ENCODE measurements at places on chromosomes 11 and 22.

- DNase-seq = no peak
These were observed 111.0 kb downstream of the MN1 start for GRCh38 chr22:27690599-27690998.

DNA sequence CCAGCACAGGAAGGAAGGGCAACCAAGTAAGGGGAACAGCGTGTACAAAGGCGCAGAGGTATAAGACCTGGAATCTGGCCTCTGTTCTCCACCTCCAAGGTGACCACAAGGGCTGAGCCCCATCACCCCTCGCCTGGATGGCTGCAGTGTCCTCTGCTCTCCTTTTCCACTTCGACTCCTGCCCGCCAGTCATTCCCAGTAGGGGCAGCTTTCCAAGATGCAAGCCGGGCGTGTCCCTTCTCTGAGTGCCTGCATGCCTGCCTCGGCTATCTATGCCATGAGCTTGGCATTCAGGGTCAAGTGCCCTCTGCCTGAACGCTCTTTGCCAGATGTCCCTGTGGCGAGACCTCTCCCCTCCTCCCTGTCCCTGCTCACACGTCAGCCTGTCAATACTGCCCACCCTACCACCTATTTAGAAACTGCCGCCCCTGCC is 17.0 kb downstream of the FADS3 start:
- DNase-seq = no peak

DNA sequence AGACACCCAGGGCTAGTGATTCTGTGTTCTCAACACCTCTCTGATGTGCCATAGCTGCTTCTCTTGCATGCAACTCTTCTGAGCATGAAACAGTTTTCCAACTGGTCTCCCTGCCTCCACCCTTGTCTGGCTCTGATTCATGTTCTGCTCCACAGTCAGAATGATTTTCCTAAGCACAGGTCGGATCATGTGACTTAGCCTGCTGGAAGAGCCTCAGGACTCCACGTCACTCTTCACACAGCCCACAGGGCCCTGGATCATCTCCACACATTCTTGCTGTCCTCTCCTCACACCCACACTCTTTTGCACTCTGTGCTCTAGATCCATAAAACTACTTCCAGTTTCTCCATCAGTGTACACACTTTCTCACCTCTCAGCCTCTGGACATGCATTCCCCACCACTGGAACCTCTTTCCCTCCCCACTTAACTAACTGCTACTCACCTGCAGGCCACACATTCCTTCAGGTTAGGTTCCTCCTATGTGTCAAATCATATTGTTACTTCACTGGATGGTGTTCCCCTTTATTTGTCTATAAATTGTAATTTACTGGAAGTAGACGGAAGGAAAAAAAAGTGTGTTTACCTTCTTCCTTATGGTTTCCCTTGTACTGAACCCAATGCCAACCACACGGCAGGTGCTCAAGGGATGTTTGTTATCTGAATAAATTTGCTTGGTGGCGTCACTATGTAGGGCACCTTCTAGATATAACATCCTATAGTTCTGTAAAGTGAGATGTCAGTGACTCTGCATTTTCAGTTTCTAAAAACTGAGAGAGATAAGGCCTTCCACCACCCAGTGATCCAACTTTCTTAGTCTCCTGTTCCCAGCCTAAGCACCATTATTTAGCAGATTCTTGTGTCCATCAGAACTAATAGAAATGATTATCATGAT is 133.7 kb downstream of the ETS1 start:
- no peak for DNase-seq

- DNase-seq = no peak
These were observed 7.1 kb downstream of the SLC1A2 start for GRCh38 chr11:35412285-35412684.

- DNase-seq = no peak
These were observed 18.8 kb upstream of the RTL6 start for GRCh38 chr22:44516841-44517240.

DNA sequence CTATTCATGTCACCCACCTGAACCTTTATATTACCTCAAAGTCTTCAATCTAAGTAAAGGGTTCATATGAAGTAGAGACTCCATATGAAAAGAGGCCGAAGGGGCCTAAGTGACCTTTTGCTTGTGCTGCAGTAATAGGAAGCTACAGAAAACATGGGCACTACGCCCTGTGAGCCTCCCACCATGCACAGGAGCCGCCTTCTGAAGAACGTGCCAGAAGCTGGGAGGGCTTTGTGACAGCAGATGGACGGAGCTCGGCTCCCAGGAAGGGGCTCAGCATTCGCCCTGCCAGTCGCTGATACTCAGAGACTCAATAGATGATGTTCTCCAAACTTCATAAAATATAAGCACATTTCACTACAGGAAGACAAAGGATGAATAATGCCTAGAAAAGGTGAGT is 21.2 kb downstream of the DEAF1 start:
- DNase-seq = no peak
